ENCODE measurements at places on chromosomes 11 and 22.
A peak's percentile ranks its signal among the peaks of the same experiment; 100 is the strongest.

DNA sequence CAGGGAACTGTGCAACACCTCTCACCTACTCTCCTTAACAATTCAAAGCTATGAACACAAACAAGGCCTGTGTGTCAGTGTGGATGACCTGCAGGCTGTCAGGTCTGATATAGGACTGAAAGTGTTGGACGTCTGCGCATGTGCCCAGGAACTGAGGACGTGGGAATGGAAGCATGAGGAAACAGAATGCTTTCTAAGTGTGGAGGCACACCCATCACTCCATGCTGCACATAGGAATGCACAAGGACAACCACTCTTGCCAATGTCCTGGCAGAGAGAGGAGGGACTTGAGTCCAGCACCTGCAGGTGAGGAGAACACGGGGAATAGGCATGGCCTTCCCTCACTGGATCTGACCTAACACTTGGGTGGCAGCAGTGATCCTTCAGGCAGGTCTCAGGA is 874.3 kb downstream of the OPCML start:
- no peak for DNase-seq

DNA sequence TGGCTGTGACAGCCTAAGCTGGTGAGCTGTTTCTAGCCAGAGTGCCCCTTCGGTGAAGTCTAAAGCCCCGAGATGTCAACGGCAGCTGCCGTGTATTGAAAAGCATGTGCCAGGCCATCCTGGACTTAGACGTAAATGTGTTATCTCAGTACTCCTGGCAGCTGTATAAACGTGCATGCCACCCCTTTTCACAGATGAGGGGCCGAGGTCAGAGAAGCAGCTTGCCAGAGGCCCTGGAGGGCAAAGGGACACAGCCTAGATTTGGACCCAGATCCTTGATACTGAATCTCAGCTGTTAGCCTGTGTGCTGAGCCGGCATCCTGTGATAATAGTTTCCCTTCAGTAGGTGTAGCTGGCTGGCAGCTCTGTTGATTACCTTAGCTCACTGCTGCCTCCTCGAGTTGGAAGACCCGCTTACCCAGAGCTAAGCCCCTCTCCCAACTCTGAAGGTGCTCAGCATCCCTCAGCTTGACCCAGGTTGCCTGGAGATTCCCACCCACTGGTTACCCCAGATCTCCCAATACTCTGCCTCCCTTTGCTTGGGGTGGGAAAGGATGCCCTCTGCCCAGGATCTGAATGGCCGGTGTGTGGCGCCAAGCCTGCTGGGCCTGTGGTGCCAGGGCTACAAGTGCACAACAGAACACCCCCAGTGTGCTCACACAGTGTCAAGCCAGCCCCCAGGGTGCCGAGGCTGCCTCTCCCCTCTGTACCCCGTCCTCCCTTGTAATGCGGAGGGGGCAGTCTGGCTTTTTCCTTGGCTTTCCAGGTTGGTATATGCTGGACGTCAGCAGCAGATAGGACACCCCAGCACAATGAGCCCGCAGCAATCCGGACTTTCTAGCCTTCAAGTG is 59.8 kb upstream of the WNT7B start:
- peak; percentile 36 for DNase-seq

DNA sequence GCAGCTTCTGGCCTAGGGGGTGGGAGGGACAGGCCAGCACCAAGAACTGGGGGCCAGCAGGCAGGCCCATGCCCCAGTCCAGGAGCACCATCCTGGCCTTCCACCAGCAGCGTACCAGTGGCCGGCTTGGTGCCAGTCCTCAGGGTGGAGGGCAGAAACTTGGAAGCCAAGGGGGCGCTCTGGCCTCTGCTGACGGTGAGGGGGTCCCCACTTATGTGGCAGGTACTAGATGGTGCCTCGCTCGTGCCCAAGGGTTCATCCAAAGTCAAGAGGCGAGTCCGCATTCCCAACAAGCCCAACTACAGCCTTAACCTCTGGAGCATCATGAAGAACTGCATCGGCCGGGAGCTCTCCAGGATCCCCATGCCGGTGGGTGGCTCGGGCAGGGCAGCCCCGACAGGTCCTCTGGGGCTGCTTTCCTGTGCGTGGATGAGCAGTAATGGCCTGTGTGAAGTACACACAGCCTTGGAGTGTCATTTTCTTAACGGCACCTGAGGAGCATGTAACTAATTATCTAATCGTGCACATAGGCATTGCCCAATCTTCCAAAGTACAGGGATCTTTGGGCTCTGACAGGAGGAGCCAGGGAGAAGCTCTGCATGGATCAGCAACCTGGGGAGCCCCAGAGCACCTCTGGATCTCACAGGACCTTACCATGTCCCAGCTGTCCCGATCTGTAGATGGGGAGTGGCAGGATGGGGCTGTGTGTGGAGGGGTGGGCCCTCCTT is 79.1 kb downstream of the MORC2 start:
- DNase-seq, result no peak

- peak; percentile 88 for DNase-seq
Observed at GRCh38 chr11:95831198-95831883, 41.0 kb downstream of the CEP57 start.

DNA sequence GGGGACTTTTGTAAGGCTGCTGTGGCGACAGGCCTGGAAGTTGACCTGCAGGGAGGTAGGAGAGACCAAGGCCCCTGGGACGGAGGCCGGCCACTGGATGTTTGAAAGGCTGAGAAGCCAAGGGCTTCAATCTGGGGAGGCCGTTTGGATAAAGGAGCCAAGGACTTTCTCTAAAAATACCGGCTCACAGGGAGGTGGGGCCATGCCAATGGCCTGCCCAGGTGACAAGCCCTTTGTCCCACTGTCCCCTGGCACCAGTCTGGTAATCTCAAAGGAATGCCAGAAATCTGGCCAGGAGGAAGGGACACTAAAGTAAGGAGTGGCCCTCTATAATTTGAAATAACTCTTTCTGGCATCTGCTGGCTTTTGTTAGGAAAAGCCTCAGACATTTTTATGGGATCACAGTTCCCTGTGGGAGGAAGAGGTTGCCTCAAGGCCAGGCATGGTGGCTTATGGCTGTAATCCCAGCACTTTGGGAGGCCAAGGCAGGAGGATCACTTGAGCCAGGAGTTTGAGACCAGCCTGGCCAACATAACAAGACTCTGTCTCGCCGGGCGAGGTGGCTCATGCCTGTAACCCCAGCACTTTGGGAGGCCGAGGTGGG is 1.9 kb upstream of the CHKA start:
- peak; percentile 36 for DNase-seq

DNA sequence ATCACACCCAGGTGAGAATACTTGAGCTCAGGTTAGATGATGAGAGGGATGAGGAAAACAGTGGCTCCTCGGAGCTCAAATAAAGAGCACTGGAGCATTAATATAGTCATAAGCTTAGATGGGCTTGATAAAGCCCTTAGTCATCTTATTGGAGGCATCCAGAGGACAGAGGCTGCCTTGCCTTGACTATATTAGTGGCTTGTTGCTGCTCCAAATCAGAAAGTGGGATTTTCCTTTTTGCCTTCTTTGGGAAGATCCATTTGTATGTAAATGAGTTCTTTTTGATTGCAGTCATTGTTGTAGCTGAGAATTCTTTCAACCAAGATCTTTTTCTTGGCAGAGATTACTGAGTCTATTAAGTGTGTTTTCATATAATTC is 18.9 kb downstream of the ADM start:
- peak; percentile 74 for DNase-seq

DNA sequence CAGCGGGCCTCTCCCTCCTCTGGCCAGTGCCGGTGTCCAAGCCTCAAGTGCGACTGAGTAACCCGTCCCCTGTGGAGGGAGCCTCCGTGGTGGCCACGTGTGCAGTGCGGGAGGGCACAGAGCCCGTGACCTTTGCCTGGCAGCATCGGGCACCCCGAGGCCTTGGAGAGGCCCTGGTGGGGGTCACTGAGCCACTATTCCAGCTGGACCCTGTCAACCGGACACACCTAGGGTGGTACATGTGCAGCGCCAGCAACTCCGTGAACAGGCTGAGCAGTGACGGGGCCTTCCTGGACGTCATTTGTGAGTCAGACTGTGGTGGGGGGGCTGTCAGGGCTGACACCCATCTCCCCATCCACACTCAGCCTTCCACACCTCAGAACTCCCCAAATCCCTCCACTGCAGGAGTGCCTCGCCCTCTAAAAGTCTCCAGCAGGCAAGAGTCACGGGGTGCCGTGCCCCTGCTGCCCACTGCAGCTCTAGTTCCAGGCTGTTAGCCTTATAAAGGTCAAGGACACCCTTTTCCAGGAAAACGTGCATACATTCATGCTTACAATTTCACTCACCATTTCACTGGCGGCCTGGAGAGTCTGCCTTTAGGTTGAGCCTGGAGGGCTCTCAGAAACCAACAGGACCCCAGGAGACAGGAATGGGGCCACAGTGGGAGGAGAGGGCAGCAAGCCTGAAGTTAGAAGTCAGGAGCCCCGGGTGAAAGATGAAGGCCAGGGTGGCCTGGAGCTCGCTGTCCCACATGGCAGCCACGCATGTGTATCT is 2.6 kb downstream of the VSIG10L2 start:
- DNase-seq, result no peak

DNA sequence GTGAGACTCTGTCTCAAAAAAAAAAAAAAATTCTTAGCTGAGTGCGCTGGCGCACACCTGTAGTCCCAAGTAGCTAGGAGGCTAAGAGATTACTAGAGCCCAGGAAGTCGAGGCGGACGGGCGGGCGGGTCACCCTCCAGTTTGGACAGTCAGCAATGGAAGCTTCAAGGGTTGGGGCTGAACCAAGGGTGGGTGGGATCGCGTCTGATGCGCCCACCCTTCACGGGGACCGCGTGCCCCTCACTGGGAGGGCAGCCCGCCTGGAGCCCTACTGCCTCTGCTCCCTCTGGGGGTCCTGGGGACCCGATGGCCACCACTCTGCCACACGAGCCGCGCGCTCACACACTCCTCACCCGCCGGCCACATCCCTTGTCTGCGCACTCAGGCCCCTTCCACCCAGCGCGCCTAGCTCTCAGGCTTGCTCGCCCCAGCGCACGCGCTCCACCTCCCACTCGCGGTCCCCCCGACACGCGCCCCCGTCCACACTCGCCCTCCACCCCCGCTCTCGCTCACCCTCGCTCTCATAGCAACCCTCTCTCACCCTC is 494 bp downstream of the CHID1 start:
- no peak for DNase-seq

- DNase-seq, result no peak
Observed at GRCh38 chr22:44063462-44064371, 39.6 kb downstream of the PARVB start.

DNA sequence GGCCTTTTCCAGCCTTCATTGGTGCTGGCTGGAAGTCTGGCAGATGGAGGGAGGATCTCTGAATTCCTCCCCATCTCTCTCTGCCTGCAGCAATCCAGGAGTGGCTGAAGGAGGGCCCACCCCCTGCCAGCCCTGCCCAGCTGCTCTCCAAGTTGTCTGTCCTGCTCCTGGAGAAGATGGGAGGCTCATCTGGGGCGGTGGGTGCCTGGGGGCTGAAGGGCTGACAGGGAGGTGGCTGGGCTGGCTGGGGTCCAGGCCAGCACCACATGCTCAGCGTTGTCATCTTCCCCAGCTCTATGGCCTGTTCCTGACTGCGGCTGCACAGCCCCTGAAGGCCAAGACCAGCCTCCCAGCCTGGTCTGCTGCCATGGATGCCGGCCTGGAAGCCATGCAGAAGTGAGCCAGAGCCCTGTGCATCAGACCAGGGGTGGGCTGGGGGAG is 12.2 kb downstream of the TKFC start:
- DNase-seq, result peak; percentile 45

DNA sequence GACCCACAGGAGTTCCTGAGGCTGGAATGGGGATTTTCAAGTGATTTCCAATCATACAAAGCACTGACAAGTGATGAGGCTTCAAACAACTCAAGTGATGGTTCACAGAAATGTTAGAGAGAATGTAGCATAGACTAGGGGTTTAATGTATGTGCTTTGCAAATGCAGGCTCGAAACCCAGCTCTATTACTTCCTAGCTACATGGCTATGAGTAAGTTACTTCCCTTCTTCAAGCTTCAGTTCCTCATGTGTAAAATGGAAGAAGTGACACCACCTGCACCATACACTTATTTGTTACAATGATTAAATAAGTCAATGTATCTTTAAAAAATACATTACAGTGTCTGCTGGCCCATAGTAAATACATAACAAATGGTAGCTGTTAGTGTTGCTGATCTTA is 139.8 kb downstream of the CCDC81 start:
- DNase-seq, result no peak

GRCh38 chr11:111395081-111395480 is 16.0 kb upstream of the POU2AF1 start:
- DNase-seq, result no peak

DNA sequence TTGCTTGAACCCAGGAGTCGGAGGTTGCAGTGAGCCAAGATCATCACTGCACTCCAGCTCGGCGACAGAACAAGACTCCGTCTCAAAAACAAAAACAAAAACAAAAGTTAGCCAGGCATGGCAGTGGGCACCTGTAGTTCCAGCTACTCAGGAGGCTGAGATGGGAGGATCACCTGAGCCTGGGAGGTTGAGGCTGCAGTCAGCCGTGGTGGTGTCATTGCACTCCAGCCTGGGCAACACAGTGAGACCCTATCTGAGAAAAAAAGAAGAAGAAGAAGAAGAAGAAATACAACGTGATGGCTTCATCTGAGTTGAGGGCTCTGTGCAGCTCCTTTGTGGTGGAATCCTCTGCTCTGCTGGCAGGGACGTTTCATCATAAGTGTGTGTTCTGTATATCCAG is 10.0 kb upstream of the TNNT3 start:
- no peak for DNase-seq

- no peak for DNase-seq
Observed at GRCh38 chr11:71532036-71532610, 5.1 kb downstream of the KRTAP5-7 start.

DNA sequence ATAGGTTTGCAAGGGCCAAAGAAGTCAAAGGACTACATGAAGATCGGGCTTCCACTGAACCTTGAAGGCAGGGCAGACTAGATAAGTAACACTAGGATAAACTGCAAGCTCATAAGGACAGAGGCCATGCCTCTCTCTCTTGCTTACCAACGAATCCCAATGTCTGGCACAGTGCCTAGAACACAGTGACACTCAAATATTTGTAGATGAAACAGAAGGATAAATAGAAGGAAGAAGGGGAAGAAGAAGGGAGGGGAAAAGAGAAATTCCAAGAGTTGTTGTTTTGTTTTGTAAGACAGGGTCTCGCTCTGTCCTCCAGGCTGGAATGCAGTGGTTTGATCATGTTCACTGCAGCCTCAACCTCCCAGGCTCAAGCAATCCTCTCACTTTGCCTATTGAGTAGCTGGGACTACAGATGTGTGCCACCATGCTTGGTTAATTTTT is 26.9 kb downstream of the SIK3 start:
- peak; percentile 54 for DNase-seq

GRCh38 chr11:3042496-3043314 is 14.5 kb downstream of the CARS1 start:
- no peak for DNase-seq

- no peak for DNase-seq
Observed at GRCh38 chr11:45904309-45904915, 2.7 kb downstream of the FREY1 start.

GRCh38 chr22:37248251-37248650 is 4.2 kb upstream of the RAC2 start:
- no peak for DNase-seq

Measured in EH (cell line).